Body of pancreas (tissue), 4 donors: ENCODE measurements at places on chromosomes 6 and 20.
A peak's percentile ranks its signal among the peaks of the same experiment; 100 is the strongest.

GRCh38 chr20:4153251-4153650 is 137.9 kb upstream of the RNF24 start:
- no peaks in the 10 kb centered on the region for H3K36me3 ChIP-seq
- peak; percentile 43 for DNase-seq
- H3K27ac ChIP-seq: peak overlapping the region; percentile 38
- H3K4me1 ChIP-seq: peaks cover 26% of the 10 kb centered on the region
- H3K4me3 ChIP-seq: no peak overlapping the region

DNA sequence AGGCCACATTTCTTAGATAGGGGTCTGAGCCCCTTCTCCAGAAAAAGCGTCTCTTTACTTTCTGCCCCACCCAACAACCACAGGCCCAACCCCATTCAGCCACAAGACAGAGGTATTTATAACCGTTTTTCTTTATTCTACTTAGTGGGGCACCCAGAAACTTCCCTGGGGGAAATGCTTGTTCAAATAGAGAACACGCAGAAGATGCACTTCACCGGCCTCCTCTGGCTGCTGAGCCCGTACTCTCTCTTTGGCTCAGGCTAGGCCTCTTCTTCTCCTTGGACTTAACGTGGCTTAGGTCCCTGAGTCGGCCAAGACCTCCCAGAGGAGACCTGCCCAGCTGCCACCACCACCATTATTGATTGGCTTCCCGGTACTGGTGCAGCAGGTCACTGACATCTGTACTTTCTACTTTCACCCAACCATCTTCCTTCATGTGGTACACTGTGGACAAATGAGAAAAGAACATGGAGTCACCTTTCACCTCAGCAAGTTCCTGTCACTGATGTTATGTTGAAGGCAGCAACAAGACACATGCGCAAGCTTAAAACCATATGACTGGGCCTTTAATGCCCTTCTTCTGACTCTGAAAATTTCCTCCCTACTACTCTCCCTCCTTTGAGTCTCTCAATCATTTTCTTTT is 2.2 kb upstream of the TAP2 start:
- peaks cover 25% of the 10 kb centered on the region for H3K4me1 ChIP-seq
- no peak overlapping the region for H3K27ac ChIP-seq
- H3K4me3 ChIP-seq: no peak overlapping the region
- H3K36me3 ChIP-seq: no peaks in the 10 kb centered on the region
- no peaks in the 10 kb centered on the region for H3K27me3 ChIP-seq
- no peak for DNase-seq

- no peaks in the 10 kb centered on the region for H3K36me3 ChIP-seq
- H3K4me3 ChIP-seq: no peak overlapping the region
- no peak for DNase-seq
- no peak overlapping the region for H3K27ac ChIP-seq
- H3K4me1 ChIP-seq: no peaks in the 10 kb centered on the region
These were observed 71.3 kb downstream of the MANEA start for GRCh38 chr6:95648636-95649035.

DNA sequence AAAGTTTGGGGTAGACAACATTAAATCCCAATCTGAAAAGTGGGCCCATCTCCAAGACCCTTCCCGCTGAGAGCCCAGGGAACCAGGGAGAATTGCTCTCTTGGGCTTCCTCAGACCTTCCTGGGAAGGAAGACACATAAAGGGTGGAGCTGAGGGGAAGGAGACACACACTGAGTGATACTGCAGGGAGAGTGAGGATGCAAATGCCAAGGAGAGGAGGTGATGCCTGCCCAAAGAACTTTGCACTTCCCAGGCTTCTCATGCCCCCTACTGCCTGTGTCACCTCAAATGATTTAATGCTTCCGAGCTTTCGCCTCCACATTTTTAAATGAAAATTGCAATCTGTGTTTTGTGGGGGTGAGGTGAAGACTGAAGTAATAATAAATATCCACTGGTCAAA is 7.5 kb upstream of the BTN2A1 start:
- H3K4me1 ChIP-seq: no peaks in the 10 kb centered on the region
- no peaks in the 10 kb centered on the region for H3K27me3 ChIP-seq
- H3K36me3 ChIP-seq: no peaks in the 10 kb centered on the region
- no peak overlapping the region for H3K27ac ChIP-seq
- DNase-seq: no peak
- H3K4me3 ChIP-seq: no peak overlapping the region

- peaks cover 31% of the 10 kb centered on the region for H3K4me1 ChIP-seq
- no peak overlapping the region for H3K27ac ChIP-seq
- H3K36me3 ChIP-seq: no peaks in the 10 kb centered on the region
- no peaks in the 10 kb centered on the region for H3K27me3 ChIP-seq
These were observed 11.5 kb downstream of the FGD2 start for GRCh38 chr6:37016995-37017394.

- H3K4me1 ChIP-seq: peaks cover 17% of the 10 kb centered on the region
- no peak for DNase-seq
- no peaks in the 10 kb centered on the region for H3K36me3 ChIP-seq
These were observed 116.1 kb downstream of the JAG1 start for GRCh38 chr20:10557685-10558084.

DNA sequence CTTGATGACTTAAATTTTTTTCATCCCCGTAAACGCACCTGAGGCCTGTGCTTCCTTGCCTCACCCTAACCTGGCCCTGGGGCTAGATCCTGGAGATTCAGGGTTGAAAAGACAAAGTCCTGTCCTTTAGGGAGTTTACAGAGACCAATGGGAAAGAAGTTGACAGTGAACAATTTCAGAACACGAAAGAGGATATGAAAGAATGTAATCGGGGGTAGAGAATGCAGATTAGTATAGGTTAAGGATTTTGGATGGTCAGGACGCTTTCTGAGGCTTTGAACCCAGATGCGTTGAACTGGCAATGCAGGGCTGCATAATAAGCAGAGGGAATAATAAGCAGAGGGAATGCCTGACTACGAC is 1.7 kb upstream of the FBXO5 start:
- no peak overlapping the region for H3K27ac ChIP-seq

GRCh38 chr20:19501476-19502115 is 256.5 kb upstream of the RIN2 start:
- no peak overlapping the region for H3K27ac ChIP-seq
- H3K4me1 ChIP-seq: no peaks in the 10 kb centered on the region
- H3K27me3 ChIP-seq: no peaks in the 10 kb centered on the region
- H3K4me3 ChIP-seq: no peak overlapping the region
- H3K36me3 ChIP-seq: no peaks in the 10 kb centered on the region
- DNase-seq: no peak

- no peak overlapping the region for H3K4me3 ChIP-seq
- no peaks in the 10 kb centered on the region for H3K36me3 ChIP-seq
- peaks cover 15% of the 10 kb centered on the region for H3K4me1 ChIP-seq
- H3K27ac ChIP-seq: peak overlapping the region; percentile 38
- DNase-seq: peak; percentile 52
These were observed 230.5 kb upstream of the FKBP1C start for GRCh38 chr6:62980724-62981123.

DNA sequence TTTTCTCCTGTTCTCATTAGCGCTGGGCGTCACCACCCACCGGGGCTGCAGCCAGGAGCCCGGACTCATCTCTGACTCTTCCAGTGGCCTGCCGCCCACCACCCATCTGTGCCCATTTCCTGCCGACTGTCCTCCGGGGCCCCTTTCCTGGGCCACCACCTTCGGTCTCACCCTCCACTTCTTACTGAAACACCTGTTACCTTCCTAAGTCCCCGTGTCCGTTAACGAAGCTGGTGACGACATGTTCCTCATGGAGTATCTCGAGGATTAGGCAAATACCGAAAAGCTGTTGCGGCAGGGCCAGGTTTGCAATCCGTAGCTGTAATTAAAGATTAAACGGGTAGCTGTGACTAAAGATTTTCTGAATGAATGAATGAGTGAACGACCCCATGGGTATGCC is 80.2 kb downstream of the SRC start:
- no peaks in the 10 kb centered on the region for H3K4me1 ChIP-seq
- no peak overlapping the region for H3K27ac ChIP-seq
- no peaks in the 10 kb centered on the region for H3K27me3 ChIP-seq
- H3K36me3 ChIP-seq: no peaks in the 10 kb centered on the region
- H3K4me3 ChIP-seq: no peak overlapping the region

- H3K27me3 ChIP-seq: no peaks in the 10 kb centered on the region
- DNase-seq: no peak
- peaks cover 43% of the 10 kb centered on the region for H3K4me1 ChIP-seq
- peak overlapping the region; percentile 73 for H3K27ac ChIP-seq
- no peaks in the 10 kb centered on the region for H3K36me3 ChIP-seq
These were observed 235.1 kb upstream of the ZNF217 start for GRCh38 chr20:53828682-53829254.
